ENCODE measurements at places on chromosomes 6 and 20.

- DNase-seq = no peak
These were observed 13.7 kb downstream of the TBXT start for GRCh38 chr6:166153966-166154365.

DNA sequence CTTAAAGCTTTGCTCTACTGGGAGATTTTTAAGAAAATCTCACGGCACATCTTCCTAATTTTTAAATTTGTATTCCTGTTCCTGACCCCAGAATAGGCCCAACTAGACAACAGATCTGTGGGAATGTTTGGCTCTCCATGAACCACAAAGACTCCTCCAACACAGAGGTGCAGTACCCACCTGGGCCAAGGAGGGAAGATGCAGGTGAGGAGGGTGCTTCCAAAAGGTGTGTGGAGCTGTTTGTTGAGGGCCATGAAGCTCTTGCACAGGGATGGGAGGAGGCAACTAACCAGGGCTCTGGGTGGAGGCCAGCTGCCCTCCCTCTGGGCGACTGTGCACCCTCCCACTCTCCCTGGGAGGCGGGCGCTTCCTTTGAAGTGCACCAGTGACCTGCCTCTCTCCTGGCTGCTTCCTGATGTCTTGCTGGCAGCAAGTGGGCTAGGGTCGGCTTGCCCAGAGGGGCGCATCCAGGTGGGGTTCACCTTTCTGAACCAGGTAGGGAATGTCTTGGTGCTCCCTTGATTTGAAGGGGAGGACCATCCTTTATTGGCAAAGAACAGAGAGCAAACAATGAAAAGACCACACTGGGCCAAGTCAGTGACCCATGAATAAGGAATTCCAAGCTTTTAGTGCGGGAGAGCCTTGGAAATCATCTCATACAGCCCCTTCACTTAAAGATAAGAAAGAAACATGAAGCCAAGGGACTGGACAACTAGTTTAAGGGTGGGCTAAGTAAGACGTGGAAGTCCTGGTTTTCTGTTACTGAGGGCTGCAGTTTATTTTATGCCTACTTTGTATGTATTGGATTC, 76.0 kb downstream of the ANKRD6 start:
- DNase-seq = no peak

GRCh38 chr6:11702089-11702488, 76.5 kb downstream of the ADTRP start:
- DNase-seq = no peak

- DNase-seq = no peak
These were observed 63.6 kb upstream of the NAA20 start for GRCh38 chr20:19953606-19954005.

GRCh38 chr6:63676412-63677114, 41.0 kb downstream of the PHF3 start:
- DNase-seq = no peak

DNA sequence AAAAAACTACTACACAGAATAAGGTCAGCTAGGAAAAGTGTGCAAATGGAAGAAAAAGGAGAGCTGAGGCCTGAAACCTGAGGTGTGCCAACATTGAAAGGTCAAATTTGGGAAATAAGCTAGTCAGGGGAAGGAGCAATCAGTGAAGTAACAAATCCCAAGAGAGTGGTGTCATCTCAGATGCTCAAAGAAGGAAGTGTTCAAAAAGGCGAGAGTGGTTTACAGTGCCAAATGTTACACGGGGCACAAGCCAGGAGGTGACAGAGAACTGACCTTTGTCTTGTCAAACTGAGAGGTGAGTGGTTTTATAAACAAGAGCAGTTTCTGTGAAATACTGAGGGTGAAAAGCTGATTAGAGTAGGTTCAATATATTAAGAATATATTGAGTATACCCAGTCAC, 83.0 kb upstream of the TCF21 start:
- DNase-seq = no peak

GRCh38 chr6:17416806-17417205, 23.4 kb downstream of the CAP2 start:
- DNase-seq = no peak

- no peak for DNase-seq
These were observed 133.3 kb upstream of the SMLR1 start for GRCh38 chr6:130693944-130694343.

DNA sequence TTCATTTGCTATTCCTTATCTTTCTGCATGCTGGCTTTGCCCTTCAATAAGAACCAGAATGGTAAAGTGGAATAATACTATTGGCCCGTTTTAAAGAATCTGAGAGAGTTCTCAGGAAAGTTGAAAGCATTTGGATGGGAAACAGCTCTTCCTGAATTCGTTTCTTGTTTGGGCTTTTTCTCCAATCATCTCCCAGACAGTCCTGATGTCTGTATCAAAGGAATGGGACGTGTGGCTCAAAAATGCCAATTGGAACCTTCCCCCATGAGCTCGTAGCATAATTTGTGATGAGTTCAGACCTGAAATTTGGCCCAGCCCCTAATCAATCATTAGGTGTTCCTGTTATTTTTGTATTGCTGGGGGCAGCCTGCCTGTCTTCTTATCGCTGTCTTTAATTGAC, 75.8 kb upstream of the BACH2 start:
- no peak for DNase-seq

DNA sequence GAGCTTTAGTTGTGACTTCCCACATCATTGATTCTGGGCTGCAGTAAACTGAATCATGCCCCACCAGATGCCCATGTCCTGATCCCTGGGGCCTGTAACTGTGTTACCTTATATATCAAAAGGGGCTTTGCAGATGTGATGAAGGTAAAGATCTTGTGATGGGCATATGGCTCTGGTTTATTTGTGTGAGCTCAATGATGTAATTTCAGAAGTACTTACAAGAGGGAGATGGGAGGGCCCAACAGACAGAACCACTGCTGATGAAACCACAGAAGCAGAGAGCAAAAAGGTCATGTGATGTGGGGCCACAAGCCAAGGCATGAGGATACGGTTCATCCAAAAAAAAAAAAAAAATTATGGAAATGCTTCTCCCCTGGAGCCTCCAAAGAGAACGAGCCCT, 118.7 kb downstream of the TOX2 start:
- DNase-seq = no peak
